ENCODE measurements at places on chromosomes 1 and 21. TPM values are rescaled to one million over a fixed set of nuclear protein-coding genes. Genes with fewer than 3 reads are reported as not detected.

The TCP10L gene
- 0.13 TPM for total RNA-seq

The KRTAP21-2 gene
- total RNA-seq, result not detected

The AMY1C gene
- total RNA-seq, result 0.26 TPM

The HES2 gene
- total RNA-seq, result 98.1 TPM

The GNG12 gene
- total RNA-seq, result 88.3 TPM

The MASP2 gene
- not detected for total RNA-seq

The ARTN gene
- 20.1 TPM for total RNA-seq

The TSPAN2 gene
- total RNA-seq, result 0.13 TPM

The HPCA gene
- not detected for total RNA-seq

The DENND2D gene
- total RNA-seq, result 23.7 TPM

The PAPPA2 gene
- 8.7 TPM for total RNA-seq

Data from bronchial epithelial cell (primary cell).